ENCODE measurements at places on chromosomes 13 and 19.
A peak's percentile ranks its signal among the peaks of the same experiment; 100 is the strongest.

DNA sequence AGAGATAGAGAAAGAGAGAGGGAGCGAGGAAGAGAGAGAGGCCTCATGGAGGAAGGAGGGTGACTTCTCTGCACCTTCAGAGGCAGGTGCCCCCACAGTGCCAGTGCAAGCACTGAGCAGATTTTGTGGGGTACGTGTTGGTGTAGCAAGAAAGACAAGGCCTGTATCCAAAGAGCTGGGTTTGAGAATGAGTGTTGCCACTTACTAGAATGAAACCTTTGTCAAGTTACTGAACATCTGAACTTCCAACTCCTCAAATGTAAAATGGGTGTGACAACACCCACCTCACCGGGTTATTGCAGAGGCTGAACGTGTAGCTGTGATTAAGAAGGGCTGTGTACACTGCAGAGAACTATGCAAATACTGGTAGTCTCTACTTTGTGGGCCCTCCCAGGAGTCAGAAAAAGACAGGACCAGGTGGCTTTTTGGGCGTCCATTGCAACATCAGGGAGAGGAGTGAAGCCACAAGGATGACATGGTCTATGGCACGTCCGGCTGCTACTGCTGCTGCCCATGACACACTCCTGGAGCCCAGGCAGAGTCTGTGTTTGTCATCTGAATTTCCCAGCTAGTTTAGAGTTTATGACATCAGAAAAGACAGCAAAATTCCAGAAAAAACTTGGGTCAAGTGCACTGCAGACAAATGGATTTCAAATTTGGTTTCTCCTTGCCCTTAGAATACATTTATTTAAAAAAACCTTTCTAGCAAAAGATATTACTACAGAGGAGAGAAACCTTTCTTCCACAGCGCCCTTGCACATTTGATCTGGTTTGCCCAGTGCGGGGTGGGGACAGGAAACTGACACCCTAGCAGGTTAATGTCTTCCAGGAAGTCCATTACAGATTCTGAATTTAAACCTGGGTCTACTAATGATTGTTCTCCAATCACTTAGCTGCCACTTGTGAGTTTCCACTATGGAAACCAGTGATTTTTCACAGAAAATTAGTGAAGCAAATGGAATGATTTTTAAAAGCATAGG is 54.0 kb upstream of the ATP12A start:
- H3K27ac ChIP-seq = peak overlapping the region; percentile 70
- H3K4me3 ChIP-seq = peak overlapping the region; percentile 50
- no peaks in the 10 kb centered on the region for H3K36me3 ChIP-seq
- ATAC-seq = peak; percentile 83

DNA sequence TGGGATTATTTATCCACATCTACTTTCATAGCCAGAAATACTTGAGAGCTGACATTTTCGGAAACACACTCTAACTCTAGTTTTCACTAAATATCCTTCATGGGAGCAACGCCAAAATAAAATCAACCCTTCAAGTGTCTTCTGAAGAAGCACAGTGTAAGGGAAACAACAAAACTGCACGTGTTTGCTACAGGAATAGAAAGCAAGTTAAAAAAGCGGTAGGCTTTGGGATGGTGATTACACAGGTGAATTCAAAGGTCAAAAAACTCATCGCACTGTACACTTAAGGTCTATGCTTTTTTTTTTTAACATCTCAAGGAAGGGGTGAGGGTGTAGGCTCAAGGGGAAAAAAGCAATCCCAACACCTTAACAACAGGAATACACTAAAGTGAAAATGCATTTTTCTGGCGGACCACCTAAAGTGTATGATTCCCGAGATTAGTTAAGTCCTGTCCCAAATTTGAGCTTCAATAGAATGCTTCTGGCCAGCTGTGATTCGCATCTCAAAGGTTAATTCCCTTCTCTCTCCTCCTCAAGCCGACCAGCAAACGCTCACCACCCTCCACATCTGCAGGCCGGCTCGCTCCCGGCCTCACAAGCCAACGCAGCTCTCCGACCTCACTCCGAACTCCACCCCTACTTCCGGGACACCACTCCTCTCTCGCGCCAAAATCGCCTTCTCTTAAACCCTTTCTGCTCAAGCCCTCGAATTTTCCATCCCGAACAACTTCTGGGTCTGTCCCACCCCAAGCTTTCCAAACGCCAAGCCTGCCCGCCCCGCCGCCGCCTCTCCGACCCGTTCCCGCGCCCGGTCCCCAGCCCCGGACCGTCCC is 1.1 kb downstream of the ARGLU1 start:
- H3K4me3 ChIP-seq = peak overlapping the region; percentile 77
- no peaks in the 10 kb centered on the region for H3K27me3 ChIP-seq
- H3K27ac ChIP-seq = peak overlapping the region; percentile 90
- peak; percentile 51 for ATAC-seq
- H3K36me3 ChIP-seq = peaks cover 46% of the 10 kb centered on the region

DNA sequence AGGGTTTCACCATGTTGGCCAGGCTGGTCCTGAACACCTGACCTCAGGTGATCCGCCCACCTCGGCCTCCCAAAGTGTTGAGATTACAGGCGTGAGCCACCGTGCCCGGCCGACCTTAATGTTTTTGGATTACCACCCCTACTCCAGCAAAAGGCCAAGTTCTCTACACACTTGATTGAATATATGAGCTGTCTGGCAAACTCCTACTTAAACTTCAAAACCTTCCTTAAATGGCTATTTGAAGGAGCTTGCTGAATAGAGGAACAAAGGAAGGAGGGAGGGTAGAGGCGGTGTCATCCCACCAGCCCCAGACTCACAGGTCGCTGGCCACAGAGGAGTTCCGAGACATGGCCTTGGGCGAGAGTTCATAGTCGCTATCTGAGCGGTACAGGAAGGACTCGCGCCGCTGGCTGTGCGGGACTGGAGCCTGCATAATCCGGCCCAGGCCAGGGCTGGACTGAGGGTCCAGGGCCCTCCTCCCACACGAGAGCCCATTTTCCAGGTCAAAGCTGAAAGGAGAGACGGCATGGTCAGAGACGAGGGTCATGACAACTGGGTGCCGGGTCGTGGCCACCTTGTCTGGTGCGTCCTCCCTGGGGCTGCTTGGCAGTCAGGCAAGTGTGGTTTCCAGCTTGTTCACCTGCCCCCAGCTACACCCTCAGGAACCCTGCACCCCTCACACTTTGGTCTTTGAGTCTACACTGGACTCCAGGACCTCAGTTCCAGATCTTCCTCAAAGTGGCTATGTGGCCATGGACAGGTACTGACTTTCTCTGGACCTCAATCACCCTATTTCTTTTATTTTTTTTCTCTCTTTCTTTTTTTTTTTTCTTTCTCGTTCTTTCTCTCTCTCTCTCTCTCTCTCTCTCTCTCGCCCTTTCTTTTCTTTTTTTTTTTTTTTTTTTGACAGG is 4.2 kb downstream of the PDE4C start:
- H3K27me3 ChIP-seq = peaks cover 29% of the 10 kb centered on the region
- H3K4me1 ChIP-seq = peaks cover 10% of the 10 kb centered on the region
- no peak overlapping the region for H3K4me3 ChIP-seq
- no peak for ATAC-seq
- no peak overlapping the region for H3K27ac ChIP-seq

DNA sequence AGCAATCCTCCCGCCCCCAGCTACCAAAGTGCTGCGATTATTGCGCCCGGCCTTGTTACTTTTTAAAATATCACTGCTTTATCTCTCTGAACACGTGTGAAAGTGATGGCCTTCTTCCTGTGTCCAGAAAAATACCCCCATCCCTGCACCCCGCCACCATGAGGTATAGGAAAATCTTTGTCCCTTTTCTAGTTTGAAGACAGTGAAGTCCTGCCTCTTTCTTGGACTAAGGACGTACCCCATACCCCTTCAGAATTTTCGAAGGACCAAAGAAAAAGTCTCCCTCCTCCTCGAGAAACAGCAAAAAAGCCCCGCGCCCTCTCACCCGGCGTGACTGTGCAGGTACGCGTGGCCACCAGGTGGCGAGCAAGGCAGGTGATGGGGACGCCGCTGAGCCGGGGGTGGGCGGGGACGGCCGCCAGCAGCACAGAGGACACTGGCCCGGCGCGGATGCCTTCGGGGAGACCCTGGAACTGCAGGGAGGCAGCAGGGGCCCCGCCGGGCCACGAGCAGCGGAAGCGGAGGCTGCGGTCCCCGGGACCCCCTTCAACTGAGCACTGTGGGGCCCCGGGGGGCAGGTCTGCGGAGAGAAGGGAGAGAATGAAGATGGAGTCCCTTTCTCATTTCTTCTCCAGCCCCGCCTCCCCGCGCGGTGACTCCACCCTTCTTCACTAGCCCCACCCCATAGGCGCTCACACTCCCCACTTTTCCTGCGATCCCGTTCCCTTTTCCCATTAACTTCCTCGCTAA is 3.2 kb downstream of the VSIG10L start:
- H3K27ac ChIP-seq = peak overlapping the region; percentile 55
- no peaks in the 10 kb centered on the region for H3K36me3 ChIP-seq
- H3K4me1 ChIP-seq = peaks cover 7% of the 10 kb centered on the region
- H3K4me3 ChIP-seq = peak overlapping the region; percentile 86

GRCh38 chr13:85377783-85378182 is 421.4 kb downstream of the SLITRK6 start:
- H3K36me3 ChIP-seq = no peaks in the 10 kb centered on the region
- no peak overlapping the region for H3K27ac ChIP-seq
- no peak for ATAC-seq

DNA sequence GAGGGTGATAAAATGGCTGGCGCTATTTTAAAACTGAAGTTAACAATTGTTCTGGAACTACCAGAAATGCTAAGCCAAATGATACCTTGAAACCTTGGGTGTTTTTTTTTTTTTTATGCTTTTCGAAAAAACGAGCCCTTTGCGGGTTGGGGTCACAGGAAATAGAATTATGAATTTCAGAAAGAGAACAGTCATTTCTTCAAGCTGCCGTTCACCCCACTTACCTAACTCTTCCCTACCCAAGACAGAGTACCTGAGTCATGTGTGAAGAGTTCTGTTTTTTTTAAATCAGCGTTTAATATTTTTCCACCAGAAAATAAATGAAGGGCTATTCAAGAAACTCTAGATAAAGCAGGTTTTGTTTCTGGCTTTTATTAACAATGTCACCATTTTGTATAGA is 35.3 kb downstream of the KLF2 start:
- peaks cover 46% of the 10 kb centered on the region for H3K4me1 ChIP-seq
- H3K36me3 ChIP-seq = peaks cover 35% of the 10 kb centered on the region
- peak overlapping the region; percentile 53 for H3K4me3 ChIP-seq
- no peak overlapping the region for H3K27ac ChIP-seq

- peak within 1 kb of the TSS; percentile 68 for H3K4me3 ChIP-seq
- peaks cover 31% of the 10 kb centered on the region for H3K27me3 ChIP-seq
- H3K4me1 ChIP-seq = no peaks in the 10 kb centered on the region
- ATAC-seq = peak; percentile 71
- no peak within 1 kb of the TSS for H3K27ac ChIP-seq
- no peaks in the 10 kb centered on the region for H3K36me3 ChIP-seq
These were observed at the start of gene TMEM145 for GRCh38 chr19:42313096-42313839. Gene TMEM145, plus strand, starts transcription at chr19:42313309. Its CDS starts 68 bp downstream, at chr19:42313377.

GRCh38 chr13:79987761-79988160 is 353.2 kb downstream of the SPRY2 start:
- no peak overlapping the region for H3K4me3 ChIP-seq
- H3K4me1 ChIP-seq = no peaks in the 10 kb centered on the region
- ATAC-seq = no peak
- no peaks in the 10 kb centered on the region for H3K36me3 ChIP-seq

GRCh38 chr13:53198736-53199135 is 170.1 kb downstream of the OLFM4 start:
- H3K27ac ChIP-seq = no peak overlapping the region
- H3K4me3 ChIP-seq = no peak overlapping the region
- no peaks in the 10 kb centered on the region for H3K4me1 ChIP-seq
- H3K36me3 ChIP-seq = no peaks in the 10 kb centered on the region
- peaks cover 11% of the 10 kb centered on the region for H3K27me3 ChIP-seq
- no peak for ATAC-seq

GRCh38 chr13:68026077-68026476 is 795.9 kb upstream of the PCDH9 start:
- no peaks in the 10 kb centered on the region for H3K27me3 ChIP-seq
- no peak for ATAC-seq
- no peaks in the 10 kb centered on the region for H3K4me1 ChIP-seq
- H3K27ac ChIP-seq = no peak overlapping the region

DNA sequence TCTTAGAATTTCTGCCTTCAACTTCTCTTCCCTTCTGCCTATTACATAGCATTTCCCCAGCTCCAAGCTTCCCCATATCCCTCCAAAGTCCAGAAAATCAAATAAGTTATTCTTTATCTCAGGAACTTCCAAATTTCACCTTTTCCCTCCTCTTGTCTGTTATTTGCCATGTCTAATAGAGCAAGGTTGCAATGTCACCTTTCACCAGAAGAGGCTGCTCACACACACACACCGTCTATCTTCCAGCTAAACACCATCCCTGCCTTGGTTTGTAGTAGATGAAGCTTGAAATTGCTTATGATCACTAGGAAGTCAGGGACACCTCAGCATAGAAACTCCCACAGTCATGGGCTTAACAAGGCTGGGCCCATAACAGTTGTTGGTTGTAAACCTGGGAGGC is 48.4 kb downstream of the ZNRF4 start:
- H3K27ac ChIP-seq = no peak overlapping the region
- peaks cover 10% of the 10 kb centered on the region for H3K27me3 ChIP-seq
- no peaks in the 10 kb centered on the region for H3K36me3 ChIP-seq
- no peak for ATAC-seq
- no peaks in the 10 kb centered on the region for H3K4me1 ChIP-seq
- H3K4me3 ChIP-seq = no peak overlapping the region

DNA sequence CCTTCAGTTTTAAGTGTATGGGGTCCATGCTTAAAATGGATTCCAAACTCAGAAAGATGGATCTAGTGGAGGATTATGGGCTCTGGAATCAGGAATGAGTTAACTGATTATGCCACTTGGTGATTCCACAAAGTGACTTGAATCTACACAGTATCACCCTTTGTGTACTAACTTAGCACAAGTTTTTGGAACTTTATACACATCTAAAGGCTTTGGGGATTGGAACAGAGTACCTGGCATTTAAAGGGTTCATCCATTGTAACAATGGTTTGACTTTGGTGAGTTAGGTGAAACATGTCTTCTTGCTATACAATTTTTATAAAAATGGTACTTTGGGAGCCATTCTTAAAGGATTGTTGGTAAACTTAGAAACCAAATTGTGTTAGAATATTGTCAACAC is 1.1 kb downstream of the RPL21 start:
- H3K4me1 ChIP-seq = peaks cover 13% of the 10 kb centered on the region
- H3K27ac ChIP-seq = peak overlapping the region; percentile 99
- H3K4me3 ChIP-seq = peak overlapping the region; percentile 99
- ATAC-seq = no peak
- H3K36me3 ChIP-seq = peaks cover 64% of the 10 kb centered on the region
- H3K27me3 ChIP-seq = no peaks in the 10 kb centered on the region

- H3K27me3 ChIP-seq = no peaks in the 10 kb centered on the region
- no peaks in the 10 kb centered on the region for H3K4me1 ChIP-seq
- no peak overlapping the region for H3K27ac ChIP-seq
- H3K4me3 ChIP-seq = no peak overlapping the region
- ATAC-seq = no peak
These were observed 36.2 kb upstream of the TRPC4 start for GRCh38 chr13:37905736-37906135.

- peaks cover 26% of the 10 kb centered on the region for H3K4me1 ChIP-seq
- peak within 1 kb of the TSS; percentile 95 for H3K4me3 ChIP-seq
- peak; percentile 23 for ATAC-seq
- H3K36me3 ChIP-seq = peaks cover 38% of the 10 kb centered on the region
- H3K27ac ChIP-seq = peak within 1 kb of the TSS; percentile 90
These were observed at the start of gene DAZAP1 for GRCh38 chr19:1407528-1408299. Gene DAZAP1, plus strand, starts transcription at chr19:1407586. Its CDS starts 188 bp downstream, at chr19:1407774.

GRCh38 chr13:32284927-32285632 is 30.1 kb downstream of the ZAR1L start:
- H3K27ac ChIP-seq = no peak overlapping the region
- peaks cover 4% of the 10 kb centered on the region for H3K4me1 ChIP-seq
- peaks cover 29% of the 10 kb centered on the region for H3K36me3 ChIP-seq
- no peaks in the 10 kb centered on the region for H3K27me3 ChIP-seq

- no peak for ATAC-seq
- no peaks in the 10 kb centered on the region for H3K27me3 ChIP-seq
- H3K4me3 ChIP-seq = peak overlapping the region; percentile 85
- peaks cover 23% of the 10 kb centered on the region for H3K4me1 ChIP-seq
- peaks cover 38% of the 10 kb centered on the region for H3K36me3 ChIP-seq
These were observed 1.2 kb upstream of the FBXL3 start for GRCh38 chr13:77028202-77028601.
